ENCODE measurements at places on chromosomes 4 and X.

GRCh38 chr4:2598511-2599303 lies 62.3 kb downstream of the FAM193A start:
- no peak for DNase-seq

DNA sequence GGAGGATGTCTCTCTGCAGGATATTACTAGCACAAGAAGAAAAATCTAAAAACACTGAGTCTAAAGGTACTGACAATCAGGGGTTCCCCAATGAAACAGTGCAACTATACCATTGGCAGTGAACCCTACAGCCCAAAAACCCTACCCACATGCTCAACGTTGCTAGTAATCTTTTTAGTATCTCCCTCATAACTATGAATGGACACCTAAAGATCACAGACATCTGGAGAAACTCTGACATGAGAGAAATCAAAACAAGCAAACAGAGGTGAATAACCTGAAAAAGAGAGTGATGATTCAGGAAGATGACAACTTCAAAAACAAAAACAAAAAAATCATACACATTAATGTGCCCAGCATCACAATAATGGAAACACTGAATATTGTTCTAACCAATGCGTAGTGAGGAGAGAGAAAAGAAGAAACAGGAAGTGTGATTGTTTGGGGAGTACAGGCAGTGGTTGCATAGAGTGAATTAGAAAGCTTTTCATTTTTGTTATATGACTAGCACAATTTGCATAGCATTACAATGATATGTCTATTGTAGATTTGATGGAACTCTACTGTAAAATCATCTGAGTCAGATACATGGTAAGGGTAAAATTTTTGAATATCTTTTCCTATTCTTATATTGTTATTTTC lies 78.9 kb upstream of the FMR1 start:
- DNase-seq, result no peak

DNA sequence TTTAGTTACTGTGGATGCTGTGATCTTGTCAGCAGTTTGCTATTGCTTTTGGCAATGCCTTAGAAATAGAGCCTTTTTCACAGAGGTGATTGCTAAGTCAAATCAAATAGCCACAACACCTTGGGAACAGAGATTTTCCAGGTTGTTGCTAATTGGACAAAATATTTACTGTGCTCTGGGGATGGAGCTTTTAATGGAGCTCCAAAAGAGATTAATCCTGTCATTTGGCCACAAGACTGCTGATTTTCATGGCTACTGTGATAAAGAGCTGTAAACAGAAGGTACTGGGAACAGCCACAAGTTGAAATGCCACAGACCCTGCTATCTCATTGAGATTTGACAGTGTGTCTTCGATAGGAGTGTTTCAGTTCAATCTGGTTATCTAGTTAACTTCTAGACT lies 1715.2 kb upstream of the ADGRL3 start:
- DNase-seq, result no peak

DNA sequence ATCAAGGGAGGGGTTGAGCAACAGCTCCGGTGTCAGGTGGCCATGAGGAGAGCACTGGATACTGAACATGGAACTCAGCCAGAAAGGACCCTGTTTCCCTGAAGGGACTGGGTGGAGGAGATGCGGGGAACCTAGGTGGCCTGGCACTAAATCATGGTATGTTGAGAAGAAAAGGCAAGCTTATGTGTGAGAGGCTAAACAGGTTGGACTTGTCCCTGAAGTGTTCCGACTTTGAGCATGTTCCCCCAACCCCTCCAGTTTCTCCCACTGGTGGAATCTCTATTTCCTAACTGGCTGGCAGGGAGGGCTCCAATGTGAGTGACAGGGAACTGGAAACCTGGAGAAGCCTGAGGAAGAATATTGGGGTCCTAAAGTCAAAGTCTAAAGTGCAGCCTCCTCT lies 69.5 kb downstream of the PLAC1 start:
- no peak for DNase-seq

DNA sequence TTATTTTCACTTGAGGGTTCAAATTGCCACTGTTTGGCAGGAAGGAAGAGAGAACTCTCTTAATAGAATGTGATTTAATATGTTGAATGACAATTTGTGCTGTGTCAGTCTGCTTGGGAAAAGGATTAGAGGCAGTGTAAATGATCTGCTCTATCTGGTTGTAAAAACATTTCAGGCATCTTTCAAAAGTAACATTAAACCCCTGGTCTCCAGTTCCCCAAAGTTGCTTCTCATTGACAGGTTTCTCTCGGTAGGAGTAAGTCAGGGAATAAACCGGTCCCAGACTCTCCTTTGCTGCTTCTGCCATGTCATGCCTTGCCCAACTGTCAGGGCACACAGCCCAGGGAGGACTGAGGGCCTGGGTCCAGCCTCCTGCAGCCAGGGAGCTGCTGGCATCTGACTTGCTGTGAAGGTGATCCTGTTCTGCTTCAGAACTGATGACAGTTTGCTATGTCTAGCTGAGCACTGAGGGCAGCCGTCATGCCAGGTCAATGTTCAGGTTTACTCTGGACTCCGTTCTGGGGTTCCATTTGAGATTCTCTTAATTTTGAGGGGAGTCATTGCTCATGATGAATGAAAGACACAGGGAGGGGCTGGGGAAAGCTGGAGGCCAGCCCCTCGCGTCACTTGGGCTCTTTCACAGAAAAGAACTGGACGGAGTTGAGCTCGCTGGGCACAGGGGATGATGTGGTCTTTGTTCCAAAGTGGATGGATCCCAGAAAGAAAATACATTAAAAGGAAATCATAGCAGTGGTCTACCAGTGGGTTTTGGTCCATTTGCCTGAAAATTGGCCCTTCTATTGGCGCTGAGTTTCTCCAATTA lies 312.4 kb downstream of the ARHGAP10 start:
- no peak for DNase-seq

DNA sequence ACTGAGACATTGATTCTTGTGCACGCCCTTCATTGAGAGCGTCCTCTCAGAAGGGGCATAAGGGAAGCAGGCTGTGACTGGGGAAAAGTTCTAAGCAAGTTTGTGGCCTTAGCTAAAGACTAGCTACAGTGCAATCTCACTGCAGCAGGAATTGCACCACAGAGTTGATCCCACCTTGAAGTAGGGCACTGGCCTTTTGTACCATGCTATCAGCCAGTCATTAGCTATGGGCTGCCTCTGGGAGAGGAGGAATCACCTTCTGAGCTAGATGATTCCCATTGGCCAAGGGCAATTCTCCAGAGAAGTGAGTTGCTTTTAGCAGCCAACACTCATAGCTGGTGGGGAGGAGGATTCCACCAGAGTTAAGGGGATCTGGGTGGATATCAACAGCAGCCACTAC lies 142.6 kb upstream of the SCML1 start:
- DNase-seq, result no peak
